NCI-H2081 treated with DMSO at 0.1 percent for 48 hours (cell line): ENCODE measurements at places on chromosomes 2 and 18.

- no peak for DNase-seq
Observed at GRCh38 chr2:108268001-108268400, 20.7 kb upstream of the SULT1C2 start.

GRCh38 chr18:8706791-8707555, 1.6 kb downstream of the MTCL1 start:
- DNase-seq = no peak

- no peak for DNase-seq
Observed at GRCh38 chr18:56062931-56063330, 474.9 kb upstream of the TCF4 start.

DNA sequence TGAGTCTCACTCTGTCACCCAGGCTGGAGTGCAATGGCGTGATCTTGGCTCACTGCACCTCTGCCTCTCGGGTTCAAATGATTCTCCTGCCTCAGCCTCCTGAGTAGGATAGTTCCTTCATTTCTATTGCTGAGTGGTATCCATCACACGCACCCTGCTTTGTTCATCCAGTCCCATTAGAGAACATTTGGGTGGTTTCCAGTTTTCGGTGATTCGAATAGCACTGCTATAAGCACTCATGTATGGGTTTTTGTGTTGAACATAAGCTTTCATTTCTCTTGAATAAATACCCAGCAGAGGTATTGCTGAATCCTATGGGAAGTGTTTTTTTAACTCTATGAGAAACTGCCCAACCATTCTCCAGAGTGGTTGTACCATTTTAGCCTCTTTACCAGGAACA, 147.3 kb downstream of the DDX1 start:
- no peak for DNase-seq

DNA sequence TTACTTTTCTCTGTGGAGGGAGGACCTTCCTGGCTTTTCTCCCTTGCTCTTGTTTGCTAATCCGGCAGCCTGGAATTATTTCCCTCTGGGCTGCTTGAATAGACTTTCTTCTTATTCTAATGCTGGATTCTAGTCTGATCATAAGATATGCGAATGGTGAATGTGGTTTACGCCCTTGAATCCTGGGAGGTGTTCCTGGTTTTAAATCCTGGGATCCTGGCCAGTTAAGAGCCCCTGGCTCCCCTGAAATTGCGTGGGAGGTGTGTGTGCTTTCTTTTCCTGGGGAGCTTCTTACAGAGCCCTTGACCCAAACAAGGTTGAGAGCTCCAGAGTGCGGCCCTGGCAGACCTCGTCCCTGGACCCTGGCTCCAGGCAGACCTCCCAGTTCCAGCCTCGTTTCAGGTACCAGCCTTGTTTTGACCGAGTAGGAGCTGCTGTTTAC, 2.8 kb downstream of the SH3BP4 start:
- no peak for DNase-seq

DNA sequence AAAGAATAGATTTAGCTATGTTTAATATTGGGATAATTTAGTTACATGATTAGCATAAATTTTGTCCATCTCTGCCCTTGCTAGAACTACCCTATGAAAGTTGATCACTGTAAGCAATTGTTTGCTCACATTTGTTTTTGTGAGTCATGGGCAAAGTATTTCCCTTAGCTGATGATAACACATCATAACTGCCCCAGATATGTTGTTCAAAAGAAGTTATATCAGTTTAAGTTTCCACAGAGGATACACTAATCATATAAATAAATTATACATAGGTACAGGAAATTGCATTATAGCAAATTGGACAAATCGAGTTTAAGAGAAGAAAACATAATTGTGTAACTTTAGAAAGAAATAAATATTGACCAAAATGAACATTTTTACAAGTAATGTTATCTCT, 223.2 kb upstream of the PIK3C3 start:
- no peak for DNase-seq

DNA sequence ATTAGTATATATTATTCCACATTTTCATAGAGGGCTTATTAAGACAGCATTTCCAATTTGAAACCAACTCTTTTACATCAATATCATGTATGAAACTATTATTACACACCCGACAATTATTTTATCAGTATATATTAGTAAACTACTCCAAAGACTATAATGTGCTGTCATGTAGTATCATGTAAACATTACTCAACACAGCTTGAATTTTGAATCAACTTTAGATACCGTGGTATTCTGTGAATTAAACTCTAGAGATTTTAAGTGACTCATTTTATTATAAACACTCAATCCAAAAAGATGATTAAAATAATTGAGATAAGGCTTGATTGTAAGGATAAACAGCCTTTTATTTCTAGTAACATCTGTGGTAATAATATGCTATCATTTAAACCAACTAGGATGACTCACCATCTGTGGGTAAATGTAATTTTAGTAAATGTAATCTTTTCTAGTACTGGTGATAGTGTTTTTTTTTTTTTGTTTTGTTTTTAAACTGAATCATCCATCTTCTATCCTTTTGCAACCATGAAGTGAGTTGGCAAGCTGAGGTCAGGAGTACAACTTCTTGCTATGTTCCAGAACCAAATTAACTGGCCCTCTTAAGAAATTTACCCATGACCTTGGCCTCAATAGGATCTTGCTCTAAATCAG, 144.3 kb upstream of the SMAD7 start:
- no peak for DNase-seq
